Hair follicle dermal papilla cell (primary cell): ENCODE measurements at places on chromosomes 11 and 22. TPM values are rescaled to one million over a fixed set of nuclear protein-coding genes. Genes with fewer than 3 reads are reported as not detected.

Gene ME3
- total RNA-seq, result 46.8 and 64.6 TPM in 2 replicates

Gene HOATZ
- not detected in 2 replicates for total RNA-seq

Gene APOA5
- 0.12 TPM in 1 of 2 replicates, not detected in the other for total RNA-seq

Gene IGSF22
- under 0.01 TPM in 1 of 2 replicates, not detected in the other for total RNA-seq

Gene SLC43A1
- 12.9 and 19.1 TPM in 2 replicates for total RNA-seq

Gene CRYBA4
- total RNA-seq, result not detected in 2 replicates

Gene MYRF
- 0.24 and 0.32 TPM in 2 replicates for total RNA-seq

Gene CARNS1
- under 0.01 and 0.16 TPM in 2 replicates for total RNA-seq

Gene JAML
- total RNA-seq, result not detected in 2 replicates

Gene WBP2NL
- 1.6 and 2.2 TPM in 2 replicates for total RNA-seq

Gene MAJIN
- total RNA-seq, result not detected in 2 replicates

Gene ZFTA
- 22.7 and 22.9 TPM in 2 replicates for total RNA-seq

Gene OR52H1
- 0.81 TPM in 1 of 2 replicates, not detected in the other for total RNA-seq

Gene SLC22A8
- not detected in 2 replicates for total RNA-seq

Gene OR8B2
- not detected in 2 replicates for total RNA-seq

Gene BCR
- total RNA-seq, result 26.7 and 32.3 TPM in 2 replicates

Gene CCDC87
- total RNA-seq, result 0.49 and 0.85 TPM in 2 replicates

Gene CSF2RB
- total RNA-seq, result 0.24 TPM in 1 of 2 replicates, not detected in the other

Gene ART5
- total RNA-seq, result 0.61 and 0.81 TPM in 2 replicates

Gene YDJC
- total RNA-seq, result 21.0 and 21.4 TPM in 2 replicates

Gene OR56A3
- not detected in 2 replicates for total RNA-seq

Gene MED15
- total RNA-seq, result 64.4 and 68.8 TPM in 2 replicates
